ENCODE measurements at places on chromosomes 5 and 9. TPM values are rescaled to one million over a fixed set of nuclear protein-coding genes. Genes with fewer than 3 reads are reported as not detected.

QRFP gene
- total RNA-seq: not detected

GRCh38 chr5:90638878-90639277, 80.3 kb downstream of the ADGRV1 start:
- DNase-seq: no peak

DNA sequence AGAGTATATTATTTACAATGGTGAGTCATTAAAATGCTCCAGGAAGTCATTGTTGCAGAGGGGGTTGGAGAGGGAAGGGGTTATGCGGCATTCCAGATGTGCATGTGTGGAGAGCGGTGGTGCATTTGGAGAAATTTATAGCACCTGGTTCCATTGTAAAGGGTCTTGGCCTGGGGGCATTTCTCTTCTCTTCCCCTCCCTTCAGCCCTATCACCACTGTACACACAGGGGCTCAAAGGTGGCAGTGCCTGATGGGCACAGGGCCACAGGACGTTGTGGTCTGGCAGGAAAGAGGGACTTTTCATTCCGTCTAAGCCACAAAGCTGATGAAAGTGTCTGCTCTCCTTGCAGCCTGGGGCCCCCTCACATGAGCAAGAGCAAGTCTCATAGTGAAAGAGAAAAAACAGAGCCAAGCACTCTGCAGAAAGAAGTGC, 442.4 kb upstream of the ZNF462 start:
- no peak for DNase-seq

DNA sequence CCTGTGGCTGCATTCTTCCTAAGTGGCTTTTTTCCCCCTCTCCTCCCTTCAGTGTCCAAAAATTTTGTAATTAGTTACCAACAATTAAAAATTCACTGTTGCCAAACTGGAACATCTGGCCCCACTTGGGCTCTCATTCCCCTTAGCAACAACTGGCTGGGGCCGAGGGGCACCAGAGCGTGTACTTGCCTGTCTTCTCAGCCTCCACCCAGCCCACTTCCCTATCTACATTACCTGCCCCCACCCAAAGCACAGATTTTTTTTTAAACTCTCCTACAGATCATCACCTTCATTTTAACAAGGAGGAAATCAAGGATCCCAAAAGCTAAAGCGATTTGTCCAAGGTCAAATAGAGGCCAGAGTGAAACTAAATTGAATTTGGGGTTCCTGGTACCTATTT, 278.8 kb downstream of the EBF1 start:
- no peak for DNase-seq

GRCh38 chr9:79408200-79408599, 163.6 kb upstream of the TLE4 start:
- no peak for DNase-seq

FIBCD1 gene
- 0.33 TPM for total RNA-seq

TMEM38B gene
- 11.8 TPM for total RNA-seq

DNA sequence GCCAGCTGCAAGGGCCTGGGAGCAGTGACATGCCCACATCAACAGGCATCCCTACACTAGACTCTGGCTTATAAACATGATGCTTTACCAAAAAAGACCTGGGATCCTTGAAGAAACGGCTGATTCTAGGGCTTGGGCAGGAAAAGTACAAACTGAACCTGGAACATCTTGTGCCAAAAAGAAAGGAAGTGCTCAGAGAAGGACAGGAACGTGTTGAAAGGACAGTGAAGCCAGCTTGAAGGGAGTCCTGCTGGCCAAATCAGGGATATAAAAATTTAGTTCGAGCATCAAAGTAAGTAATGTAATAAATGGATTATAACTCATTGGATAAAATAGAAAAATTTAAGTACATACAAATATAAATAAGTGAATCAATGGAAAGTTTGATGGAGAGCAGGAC, 58.1 kb downstream of the ALDH7A1 start:
- no peak for DNase-seq

LHX3 gene
- total RNA-seq: not detected

BTNL8 gene
- total RNA-seq: 0.59 TPM

PCDHGA1 gene
- 1.4 TPM for total RNA-seq

GRCh38 chr9:136206602-136207275, 1.8 kb upstream of the LHX3 start:
- no peak for DNase-seq

FAT2 gene
- total RNA-seq: 0.13 TPM

GRCh38 chr5:124655921-124656511, 90.4 kb downstream of the ZNF608 start:
- no peak for DNase-seq

WDR38 gene
- not detected for total RNA-seq

- DNase-seq: no peak
These were observed 135.8 kb downstream of the DCP2 start for GRCh38 chr5:113112435-113112834.

KIF4B gene
- total RNA-seq: 0.54 TPM

Measured in endothelial cell (in vitro differentiated cells).